ENCODE measurements at places on chromosomes 6 and 20. TPM values are rescaled to one million over a fixed set of nuclear protein-coding genes. Genes with fewer than 3 reads are reported as not detected.

The DOK5 gene
- 3.1 TPM for total RNA-seq

The PTK6 gene
- total RNA-seq, result not detected

The SLC4A11 gene
- 0.95 TPM for total RNA-seq

The HEY2 gene
- 1.1 TPM for total RNA-seq

The COL11A2 gene
- 0.49 TPM for total RNA-seq

The CAPN11 gene
- total RNA-seq, result 0.40 TPM

- no peak for DNase-seq
These were observed 8.4 kb upstream of the ZBTB24 start for GRCh38 chr6:109491207-109491938.

GRCh38 chr6:141548966-141549365, 583.8 kb upstream of the GJE1 start:
- no peak for DNase-seq

DNA sequence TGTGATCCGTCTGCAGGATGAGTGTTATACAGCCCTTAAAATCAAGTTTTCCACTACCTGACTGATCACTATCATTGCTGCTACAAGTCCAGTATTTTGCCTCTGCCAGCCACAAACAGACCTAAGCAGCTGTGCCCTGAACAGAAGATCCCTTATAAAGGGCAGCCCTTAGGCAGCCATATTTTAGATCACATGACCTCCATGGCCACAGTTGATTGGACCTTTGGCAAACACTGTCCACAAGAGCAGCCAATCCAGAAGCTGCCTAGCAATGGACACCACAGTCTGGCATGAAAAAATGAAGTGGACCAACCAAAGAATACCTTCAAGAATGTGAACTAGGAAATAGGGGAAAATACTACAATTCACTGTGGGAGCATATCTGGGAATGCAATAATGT, 50.8 kb downstream of the MC3R start:
- DNase-seq, result no peak

DNA sequence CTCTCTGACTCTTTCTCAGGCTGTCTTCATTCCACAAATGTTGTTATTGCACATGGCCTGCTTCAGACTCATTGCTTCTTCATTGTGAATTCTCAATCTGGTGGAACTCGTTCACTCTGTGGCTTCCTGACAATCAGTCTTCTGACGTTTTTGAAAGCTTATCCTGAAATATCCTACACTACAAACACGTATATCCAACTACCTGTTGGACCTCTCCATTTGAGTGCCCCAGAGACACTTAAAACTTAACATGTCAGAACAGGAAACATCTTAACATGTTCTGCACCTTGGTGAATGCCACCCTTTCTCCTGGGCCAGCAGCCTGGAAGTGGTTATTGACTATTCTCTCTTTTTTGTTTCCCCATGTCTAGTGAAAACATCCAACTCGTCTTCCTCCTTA, 50.8 kb downstream of the AIG1 start:
- no peak for DNase-seq

- no peak for DNase-seq
These were observed 37.3 kb downstream of the HECA start for GRCh38 chr6:139172151-139172550.

DNA sequence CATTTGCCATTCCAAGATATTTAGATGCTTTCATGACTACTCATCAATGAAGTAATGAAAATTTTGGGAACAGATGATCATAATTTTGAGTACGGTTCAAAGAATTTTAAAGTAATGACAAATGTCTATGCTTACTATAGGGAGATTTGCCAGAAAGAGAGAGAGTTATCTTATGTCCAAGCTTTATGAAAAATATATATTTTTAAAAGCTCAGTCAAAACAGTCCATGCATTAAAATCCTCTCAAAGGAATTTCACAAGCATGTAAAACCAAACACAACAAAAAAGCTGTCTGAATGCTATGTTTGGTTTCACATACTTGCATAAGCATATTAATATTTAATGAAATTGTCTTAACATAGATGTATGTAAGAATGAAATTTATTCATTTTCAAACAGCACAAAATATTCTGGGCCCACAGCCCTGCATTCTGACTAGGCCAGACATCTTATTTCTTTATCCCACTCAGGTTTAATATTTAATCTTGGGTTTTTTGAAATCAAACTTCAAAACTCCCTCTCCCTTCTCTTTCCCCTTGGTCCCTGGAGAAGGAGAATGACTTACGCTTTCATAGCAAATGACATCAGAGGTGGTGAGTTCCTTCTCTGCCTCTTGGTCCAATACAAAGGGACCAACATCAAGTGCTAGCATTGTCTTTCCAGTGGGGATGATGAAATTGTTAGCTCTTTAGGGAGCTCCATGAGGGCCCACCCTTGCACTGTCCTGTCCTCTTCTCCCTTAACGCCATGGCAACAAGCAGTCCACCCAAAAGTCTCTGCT, 94.2 kb downstream of the ADAT2 start:
- no peak for DNase-seq

- no peak for DNase-seq
These were observed 31.8 kb upstream of the BLCAP start for GRCh38 chr20:37559312-37560027.

- DNase-seq, result no peak
These were observed 9.1 kb downstream of the RSPO4 start for GRCh38 chr20:992801-993535.
